ENCODE measurements at places on chromosomes 13 and 19.

DNA sequence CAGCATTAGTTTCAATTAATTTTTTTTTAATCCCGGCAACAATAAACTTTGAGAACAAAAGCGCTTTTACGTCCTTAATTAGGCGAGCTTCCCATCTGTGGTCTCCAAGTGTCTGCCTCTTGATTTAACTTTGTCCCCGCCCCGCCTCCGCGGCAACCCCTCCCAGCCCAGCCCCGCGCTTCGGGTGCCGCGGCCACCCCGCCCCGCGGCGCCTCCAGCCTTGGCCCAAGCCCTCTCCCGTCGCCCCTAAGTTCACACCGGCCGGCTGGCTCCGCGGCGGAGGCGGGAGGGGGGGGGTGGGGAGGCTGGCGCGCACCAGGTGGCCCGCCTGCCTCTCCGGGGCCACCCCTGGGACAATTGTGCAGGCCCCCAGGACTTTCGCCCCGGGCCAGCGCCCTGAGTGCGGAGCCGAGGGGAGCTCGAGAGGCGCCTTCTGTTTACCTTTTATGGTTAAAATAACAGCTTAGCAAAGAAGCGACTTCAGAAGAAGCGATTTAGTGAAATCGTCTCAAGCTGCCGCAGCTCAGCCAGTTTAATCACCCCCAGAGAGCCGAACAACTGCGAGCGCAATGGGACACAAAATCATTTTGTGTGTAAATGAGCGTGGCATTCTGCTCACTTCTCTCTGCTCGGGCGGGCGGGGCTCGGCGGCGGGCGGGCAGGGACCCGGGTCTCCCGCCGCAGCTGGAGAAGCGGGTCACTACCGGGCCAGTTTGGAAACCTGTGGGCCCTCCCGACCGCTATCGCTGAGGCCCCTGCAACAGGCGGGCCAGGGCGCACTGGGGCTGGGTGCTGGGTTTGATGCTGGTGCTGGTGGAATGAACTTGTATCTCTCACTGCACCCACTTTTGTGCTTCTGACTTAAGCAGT lies 1.4 kb downstream of the KCTD15 start:
- DNase-seq: peak; percentile 70

DNA sequence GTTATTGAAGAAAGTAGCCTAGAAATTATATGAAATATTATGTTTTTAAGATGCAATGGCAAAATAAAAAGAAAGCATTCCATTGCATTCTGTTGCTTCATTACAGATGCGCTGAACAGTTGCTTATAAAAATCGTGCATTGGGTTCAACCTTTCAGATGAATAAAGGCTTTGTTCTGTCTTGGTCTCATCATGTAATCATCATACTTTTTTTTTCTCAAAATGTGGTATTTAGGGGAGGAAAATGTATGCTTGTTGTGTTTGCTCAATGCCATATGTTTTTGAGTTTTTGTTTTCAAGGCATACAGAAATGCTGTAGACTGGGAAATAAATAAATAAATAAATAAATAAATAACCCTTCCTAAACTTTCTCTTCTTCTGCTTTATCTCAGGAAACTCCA lies 1.1 kb upstream of the MBNL2 start:
- no peak for DNase-seq

- DNase-seq: no peak
Measured at GRCh38 chr19:10256551-10256950, 4.5 kb downstream of the MRPL4 start.

GRCh38 chr13:38301236-38301635 lies 48.4 kb upstream of the UFM1 start:
- no peak for DNase-seq

DNA sequence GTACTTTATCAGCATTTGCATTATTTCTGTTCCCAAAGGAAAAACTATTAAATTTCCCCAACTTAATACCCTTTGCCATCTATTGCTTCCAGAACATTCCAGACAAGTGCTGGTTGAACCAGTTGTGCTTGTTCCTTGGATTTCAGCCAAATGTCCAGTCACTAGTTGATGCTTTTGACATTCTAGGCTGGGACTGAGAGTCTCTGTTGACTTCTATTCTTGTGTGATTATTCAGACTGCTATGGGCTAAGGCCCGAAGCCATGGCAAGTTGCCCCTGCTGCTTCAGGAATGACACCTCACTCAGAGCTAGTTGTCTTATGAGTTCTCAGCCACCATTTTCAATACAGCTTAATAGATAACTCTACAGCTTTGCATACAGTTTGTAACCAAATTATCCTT lies 458.1 kb upstream of the ARGLU1 start:
- DNase-seq: peak; percentile 73

DNA sequence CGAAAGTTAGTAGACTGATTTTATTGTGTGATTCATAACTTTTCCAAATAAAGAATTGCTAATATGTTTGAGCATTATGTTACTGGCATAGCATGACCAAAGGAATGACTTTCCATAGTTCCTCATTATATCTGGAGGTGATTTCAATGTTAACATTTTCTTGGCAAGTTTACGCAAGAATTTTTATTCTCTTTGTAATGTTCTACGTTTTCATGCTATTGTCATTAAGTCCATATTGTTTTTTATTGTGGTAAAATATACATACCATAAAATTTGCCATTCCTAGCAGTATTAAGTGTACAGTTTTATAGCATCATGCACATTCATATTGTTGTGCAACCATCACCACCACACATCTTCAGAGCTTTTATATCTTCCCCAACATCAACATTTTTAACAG lies 14.8 kb downstream of the KCTD12 start:
- DNase-seq: peak; percentile 65

- DNase-seq: no peak
Measured at GRCh38 chr19:41442473-41443355, at the start of gene ERICH4. Gene ERICH4, plus strand, starts transcription at chr19:41443156. Its CDS starts 14 bp downstream, at chr19:41443170.

DNA sequence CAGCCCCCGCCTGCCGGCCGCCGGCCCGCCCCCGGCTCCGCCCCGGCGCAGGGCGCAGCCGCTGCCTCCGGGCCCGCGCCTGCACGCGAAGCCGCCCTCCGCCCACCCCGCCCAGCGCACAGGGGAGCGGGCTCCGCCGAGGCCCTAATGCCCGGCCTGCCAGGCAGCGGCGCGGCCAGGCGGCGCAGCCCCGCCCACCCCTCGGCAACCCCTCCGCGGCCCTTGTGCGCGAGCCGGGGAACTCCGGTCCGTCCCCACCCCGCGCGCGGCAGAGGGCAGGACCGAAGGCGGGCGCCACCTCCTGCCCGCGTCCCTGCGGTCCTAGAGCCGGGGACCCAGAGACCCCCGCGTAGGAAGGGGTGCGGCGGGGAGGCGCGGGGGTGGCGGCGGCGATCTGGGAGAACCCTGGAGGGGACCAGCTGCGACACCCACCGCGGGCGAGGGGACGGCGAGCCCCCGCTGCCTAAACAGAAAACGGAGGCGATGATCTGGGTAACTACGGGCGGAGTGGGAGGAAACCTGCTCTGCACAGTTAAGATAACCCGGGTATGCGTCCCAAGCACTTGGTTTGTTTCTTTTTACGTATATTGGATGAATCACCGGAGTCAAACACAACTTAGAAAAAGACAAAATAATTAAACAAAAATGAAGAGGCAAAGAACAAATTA lies 350 bp upstream of the USP12 start:
- peak; percentile 89 for DNase-seq

DNA sequence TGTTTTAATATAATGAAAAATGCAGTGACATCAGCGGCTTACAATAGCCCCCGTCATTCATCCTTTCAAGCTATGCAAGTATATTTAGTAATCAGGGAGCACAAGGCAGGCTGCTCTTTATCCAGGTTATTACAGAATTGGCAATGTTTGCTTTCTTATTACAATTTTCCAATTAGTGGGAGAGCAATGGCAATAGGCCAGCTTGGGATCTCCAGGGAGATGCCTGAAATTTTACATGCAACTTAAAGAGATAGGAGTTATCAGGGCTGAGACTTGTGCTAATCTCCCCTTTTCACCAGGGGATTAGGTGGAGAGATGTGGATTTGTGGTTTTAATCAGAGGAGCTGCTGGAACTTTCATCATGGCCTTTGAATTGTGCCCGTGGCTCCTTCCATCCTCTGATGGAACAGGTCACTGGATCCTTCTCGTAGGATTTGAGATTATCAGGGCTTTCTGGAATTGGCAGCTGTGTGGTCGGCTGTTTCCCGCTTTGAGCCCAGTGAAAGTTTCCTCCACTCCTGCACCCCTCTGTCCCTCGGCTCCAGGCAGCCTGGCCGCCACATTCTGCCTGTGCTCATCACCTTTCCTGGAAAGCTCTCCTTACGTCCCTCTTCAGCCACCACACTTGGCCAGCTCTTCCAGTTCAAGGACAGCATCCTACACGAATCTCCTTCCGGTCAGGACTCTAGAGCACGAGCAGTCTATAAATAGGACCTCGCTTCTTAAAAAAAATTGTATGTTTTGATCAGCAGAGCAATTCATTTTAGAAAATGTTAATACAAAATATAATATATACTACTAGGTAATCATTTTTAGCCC lies 47.0 kb downstream of the CBY2 start:
- DNase-seq: no peak

DNA sequence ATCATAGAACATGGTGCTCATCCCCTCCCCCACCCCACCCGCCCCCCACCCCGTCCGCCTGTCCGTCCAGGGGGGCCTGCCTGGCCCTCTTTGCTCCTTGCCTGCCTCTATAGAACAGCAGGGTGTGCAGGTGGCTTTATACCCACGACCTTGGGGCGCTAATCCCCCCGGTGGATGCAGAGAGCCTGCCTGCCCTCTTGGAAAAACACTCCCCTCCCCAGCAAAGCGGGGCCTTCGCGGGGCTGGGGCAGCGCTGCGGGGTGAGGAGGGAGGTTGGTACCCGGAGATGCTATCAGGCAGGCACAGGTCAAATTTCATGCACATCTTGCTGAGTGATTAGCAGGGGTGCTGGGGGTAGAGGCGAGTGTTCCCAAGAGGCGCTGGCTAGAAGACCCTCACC lies 21.9 kb downstream of the RFX1 start:
- no peak for DNase-seq

GRCh38 chr19:3873151-3873550 lies 4.3 kb upstream of the ZFR2 start:
- no peak for DNase-seq

DNA sequence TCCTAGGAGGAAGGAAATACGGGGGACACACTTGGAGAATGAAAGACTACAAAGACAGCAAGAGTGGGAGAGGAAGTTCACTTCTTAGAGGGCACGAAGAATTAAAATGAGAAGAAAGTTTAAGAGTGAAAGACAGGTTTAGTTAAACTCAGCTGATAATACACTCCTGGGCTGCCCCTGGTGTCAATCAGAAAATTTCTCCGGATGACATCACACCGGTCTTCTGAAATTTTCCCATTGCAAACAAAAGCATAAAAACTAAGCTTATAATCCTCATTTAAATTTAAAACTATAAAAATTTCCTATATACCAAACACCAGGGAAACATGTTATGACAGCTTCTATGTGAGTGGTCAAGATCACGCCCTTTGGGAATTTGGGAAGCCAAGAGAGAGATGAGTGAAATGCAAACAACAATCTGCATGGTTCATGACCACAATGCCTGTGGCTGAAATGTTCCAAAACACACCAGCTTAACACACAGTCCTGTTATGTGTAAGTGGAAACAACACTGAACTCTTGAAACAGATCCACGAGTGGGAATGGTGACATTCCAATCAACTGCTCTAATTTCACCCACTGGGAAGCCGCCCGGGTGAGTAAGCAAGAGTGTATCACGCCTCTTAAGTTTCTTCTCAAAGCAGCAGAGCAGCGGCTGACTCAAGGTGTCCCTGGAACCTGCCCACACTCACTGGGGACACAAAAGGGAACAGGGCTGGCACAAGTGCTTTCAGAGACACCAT lies 49.0 kb downstream of the BRD4 start:
- peak; percentile 51 for DNase-seq

GRCh38 chr13:55583953-55584593 lies 1556.6 kb upstream of the PRR20A start:
- no peak for DNase-seq

- no peak for DNase-seq
Measured at GRCh38 chr19:17836530-17836929, 11.3 kb downstream of the JAK3 start.

DNA sequence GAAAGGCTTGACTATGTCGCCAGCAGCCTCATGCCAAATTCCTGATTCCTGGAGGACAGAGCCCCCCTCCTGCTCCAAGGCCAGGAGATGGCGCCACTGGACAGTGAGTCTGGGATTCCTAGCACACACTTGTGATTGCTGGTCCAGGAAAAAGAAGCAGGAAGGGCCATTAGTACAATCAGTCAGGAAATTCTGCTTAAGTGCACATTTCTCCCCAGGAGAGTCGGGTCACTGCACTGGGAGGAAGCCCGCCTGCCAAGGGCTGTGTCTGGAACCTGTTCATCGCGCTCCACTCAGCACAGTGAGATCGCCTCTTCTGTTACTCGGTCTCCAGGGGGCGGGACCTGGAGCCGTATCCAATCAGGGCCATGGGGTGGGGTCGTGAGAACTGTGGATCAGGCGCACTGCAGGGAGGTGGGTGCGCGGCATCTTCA lies 65.1 kb downstream of the ZNF823 start:
- peak; percentile 38 for DNase-seq

DNA sequence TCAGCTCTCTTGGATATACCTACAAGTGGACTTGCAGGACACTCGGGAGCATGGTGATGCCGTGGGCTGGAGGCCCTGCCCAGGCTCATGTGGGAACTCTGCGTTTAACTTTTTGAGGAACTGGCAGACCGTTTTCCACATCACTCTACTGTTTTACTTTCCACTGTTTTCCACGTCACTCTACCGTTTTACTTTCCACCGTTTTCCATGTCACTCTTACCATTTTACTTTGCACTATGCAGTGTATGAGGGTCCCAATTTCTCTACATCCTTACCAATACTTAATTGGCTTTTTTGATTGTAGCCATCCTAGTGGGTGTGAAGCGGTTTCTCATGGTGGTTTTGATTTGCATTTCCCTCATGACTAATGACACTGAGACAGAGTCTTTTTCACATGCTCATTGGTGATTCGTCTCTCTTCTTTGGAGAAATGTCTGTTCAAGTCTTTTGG lies 40.5 kb downstream of the GATAD2A start:
- DNase-seq: peak; percentile 41

DNA sequence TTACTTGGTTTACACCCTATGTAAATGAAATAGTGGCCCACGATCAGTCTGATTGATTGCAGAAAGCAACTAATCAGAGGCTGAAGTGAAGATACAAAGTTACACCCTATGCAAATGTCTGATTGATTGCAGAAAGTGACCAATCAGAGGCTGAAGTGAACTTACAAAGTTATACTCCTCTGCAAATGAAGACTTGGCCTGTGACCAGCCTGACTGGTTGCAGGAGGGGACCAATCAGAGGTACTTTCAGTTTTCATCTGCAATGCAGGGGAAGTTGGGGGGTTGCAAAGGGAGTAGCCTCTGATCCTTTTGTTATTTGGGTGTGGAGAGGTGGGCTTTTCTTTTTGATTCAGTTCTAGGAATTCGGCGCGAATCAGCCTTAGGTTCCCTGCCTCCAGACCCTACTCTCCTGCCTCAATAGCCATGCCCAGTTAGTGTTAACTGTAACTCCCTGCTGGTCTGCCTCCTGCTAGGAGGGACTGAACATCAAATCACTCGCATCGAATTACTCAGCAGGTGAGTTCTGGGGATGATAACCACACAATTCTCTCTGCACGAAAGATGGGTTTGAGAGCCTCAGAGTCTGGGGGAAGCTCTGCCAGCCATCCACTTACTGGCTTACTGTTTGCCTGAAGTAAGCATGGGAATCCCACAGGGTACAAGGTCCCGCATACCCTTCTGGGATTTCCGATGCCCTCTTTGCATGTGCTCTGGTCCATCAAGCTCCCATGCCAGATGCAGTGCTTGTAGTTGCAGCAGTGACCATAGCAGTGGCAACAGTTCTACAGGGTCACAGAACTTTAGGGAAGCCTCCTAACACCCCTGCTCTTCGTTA lies 7.5 kb downstream of the ARL11 start:
- DNase-seq: peak; percentile 49

Measured in fibroblast of skin of right biceps (primary cell).